ENCODE measurements at places on chromosomes 11 and 22. TPM values are rescaled to one million over a fixed set of nuclear protein-coding genes. Genes with fewer than 3 reads are reported as not detected.

DNA sequence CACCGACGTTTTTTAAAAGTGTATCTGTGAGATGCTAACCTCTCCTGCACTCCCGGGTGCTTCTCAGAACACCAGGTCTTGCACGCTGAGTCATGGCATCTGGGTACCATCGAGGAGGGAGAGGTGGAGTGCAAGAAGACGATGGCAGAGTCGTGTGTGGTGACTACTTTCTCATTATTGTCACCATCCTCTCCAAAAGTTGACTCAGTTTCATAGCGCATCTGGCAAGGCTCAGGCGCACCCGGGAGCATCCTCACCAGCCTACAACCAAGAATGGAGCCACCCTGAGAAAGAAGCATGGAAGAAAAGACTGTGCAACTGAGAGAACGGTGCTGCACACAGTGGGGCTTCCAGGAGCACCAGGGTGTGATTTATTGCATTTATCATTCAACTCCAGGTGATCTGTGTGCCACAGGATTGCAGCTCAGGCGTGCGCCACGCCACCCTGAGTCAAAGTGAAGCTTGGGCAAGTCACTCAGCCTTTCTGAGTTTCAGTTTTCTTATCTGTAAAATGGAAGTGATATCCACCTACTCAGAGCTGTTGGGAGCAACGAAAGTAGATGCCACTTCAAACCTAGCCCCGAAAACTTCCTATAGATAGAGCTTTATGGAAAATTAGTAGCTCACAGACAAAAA lies 65.4 kb downstream of the LINC01488 start:
- DNase-seq, result no peak

The B3GAT1 gene
- not detected for total RNA-seq

DNA sequence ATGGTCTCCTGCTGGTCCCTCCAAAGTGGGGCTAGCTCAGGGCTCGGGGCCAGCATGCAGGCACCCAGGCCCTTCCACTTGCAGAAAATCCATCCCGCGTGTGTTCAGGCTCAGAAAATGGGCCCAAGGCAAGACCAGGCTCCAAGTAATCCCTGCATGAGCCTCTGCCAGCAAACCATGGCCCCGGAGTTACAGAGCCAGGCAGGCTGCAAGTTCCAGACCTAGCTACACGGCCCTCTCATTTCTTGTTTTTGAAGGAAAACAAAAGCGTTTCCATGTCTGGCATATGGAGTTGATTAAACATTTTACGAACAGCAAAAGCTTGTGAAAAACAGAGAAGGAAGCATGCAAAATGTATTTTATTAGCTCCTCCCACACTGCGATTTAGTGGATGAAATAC lies 29.7 kb downstream of the KIAA0930 start:
- DNase-seq, result no peak

DNA sequence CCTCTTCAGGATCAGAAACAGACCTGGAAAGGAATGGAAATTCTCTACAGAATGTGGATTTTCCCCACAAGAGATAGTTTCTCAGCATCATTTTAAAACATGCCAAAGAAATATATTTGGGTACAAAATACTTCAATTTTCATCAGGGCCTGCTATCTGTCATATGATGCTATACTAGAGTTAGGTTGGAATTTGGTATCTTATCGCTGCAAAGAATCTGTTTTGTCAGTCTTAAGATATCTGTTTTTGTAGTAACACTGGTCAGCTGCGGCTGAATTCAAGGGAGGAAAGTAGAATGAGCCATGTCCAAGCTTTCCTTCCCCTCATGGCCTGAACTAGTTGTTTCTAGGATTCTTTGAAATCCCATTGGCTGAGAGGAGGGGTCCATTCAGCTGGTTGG lies 806.4 kb downstream of the KCNA4 start:
- DNase-seq, result no peak

Data from MG63 (cell line).